ENCODE measurements at places on chromosomes 5 and 9.
A peak's percentile ranks its signal among the peaks of the same experiment; 100 is the strongest.

DNA sequence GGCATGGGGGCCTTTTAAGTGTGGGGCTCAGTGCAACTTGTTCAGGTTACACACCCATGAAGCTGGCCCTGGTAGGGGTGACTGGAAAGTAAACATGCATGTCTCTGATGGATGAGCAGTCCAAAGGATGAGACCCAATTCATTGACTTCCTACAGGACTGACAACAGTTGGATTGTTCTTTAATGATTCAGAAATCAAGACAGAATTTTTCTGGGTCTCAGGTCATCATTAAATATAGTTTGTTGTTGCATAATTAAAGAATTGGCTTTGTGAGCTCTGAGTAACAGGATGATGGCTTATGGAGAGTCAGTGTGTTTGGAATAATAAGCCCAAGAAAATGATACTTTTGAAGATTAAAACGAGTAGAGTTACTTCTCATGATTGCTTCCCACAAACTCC is 604.2 kb upstream of the CLINT1 start:
- DNase-seq, result no peak

- DNase-seq, result peak; percentile 41
Measured at GRCh38 chr5:34609951-34610441, 46.1 kb upstream of the RAI14 start.

GRCh38 chr9:88750832-88751360 is 215.9 kb downstream of the NXNL2 start:
- DNase-seq, result no peak

- no peak for DNase-seq
Measured at GRCh38 chr5:158951436-158952247, 148.1 kb downstream of the EBF1 start.

DNA sequence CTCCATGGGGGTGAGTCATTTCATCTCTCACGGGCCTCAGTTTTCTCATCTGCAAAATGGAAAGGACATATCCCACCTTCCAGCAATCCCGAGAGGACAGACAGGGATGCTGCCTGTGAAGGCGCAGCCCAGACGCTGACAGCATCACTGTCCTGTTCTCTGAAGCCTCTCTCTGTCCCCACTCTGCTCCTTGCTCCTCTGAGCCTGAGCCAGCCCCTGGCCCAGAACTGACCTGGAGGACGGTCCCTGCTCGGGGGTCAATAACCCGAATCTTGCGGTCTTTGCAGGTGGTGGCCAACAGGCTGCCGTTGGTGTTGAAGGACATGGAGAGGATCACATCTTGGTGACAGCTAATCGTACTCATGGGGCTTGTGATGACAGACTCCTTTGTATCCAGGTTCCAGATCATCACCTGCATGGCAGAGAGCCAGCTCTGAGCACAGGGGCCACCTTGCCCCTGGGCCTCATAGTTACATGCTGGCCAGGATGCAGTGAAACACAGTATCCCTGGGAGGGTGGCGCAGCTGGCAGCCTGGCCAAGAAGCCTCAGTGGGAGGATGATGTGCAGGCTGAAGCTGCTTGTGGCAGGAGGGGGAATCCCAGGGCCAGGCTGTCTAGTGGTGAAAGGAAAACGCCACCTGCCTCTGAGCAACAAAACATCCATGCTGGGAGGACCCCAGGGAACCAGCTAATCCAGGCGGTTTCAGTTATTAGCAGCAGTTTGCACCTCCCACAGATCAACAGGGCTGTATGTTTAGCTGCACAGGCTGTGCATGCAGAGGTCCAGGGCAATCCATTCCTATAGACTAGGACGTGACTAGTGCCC is 14.0 kb upstream of the TRIM14 start:
- no peak for DNase-seq

DNA sequence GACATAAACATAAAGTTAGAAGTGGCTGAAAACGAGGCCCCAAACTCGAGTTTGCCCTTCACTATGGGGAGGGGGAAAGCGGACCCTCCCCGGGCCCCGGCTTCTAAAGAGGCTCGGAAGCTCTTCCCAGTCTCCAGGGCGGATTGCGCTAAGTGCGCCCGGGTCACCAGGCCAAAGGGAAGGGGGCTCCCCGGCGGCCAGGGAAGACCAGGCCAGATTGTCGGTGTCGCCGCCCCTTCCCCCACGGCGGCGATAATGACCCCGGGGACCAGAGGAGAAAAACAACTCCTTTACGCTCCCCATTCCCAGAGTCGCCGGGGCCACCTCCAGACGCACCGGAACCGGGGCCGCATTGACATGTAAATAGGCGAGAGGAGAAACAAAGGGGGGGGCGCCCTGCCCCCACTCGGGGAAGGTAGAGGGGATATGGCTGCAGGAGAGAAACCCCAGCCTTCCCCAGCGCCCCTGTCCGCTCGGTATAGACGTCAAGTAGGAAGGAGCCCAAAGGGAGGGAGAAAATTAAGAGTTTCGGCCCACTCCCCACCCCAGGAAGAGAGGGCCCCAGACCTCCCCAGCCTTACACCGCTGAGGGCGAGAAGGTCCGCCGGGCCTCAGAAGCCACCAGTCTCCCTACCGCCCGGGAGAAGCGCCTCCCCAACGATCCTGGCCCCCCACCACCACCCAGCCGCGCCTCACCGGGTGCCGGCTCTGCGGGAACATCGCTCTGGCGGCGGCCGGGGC is 1.7 kb downstream of the TLE1 start:
- no peak for DNase-seq

DNA sequence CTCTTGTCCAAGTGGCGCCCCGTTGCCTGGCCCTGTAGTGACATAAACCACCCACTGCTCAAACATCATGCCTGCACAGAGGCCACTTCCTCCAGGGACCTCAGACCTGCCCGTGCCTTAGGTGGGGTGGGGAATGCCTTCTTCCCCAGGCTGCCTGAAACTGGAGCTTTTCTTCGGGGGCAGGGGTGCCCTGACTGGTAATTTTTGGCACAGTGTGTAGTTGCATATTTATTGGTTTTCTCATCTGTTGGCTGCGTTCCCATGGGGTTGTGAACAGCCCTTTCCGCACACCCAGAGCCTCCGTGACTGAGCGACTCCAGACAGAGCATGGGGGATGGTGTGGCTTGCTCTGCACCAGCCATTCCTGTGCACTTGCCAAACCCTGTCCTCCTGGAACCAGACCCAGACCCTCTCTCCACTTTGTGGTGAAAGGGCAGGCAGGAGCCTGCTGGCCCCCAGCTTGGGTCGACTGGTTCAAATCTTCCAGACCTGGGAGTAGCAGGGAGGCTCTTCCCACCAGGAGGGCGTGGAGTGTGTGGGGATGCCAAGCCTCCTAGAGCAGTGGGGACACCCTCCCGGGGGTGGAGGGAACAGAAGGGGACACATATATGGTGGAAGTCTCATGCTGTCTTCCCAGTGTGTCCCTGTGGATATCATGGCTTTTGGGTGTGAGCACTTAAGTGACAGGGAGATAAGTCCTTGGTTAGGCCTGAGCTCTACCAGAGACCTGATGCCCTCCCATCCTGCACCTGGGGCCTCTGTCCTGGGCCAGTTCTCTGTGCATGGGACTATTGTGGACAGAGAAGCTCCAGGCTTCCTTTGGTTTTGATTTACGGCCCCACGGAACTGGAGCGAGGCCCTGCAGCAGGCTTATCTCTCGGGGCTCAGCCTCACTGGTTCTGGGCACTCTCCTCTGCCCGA is 39.6 kb downstream of the WNK2 start:
- DNase-seq, result peak; percentile 66

DNA sequence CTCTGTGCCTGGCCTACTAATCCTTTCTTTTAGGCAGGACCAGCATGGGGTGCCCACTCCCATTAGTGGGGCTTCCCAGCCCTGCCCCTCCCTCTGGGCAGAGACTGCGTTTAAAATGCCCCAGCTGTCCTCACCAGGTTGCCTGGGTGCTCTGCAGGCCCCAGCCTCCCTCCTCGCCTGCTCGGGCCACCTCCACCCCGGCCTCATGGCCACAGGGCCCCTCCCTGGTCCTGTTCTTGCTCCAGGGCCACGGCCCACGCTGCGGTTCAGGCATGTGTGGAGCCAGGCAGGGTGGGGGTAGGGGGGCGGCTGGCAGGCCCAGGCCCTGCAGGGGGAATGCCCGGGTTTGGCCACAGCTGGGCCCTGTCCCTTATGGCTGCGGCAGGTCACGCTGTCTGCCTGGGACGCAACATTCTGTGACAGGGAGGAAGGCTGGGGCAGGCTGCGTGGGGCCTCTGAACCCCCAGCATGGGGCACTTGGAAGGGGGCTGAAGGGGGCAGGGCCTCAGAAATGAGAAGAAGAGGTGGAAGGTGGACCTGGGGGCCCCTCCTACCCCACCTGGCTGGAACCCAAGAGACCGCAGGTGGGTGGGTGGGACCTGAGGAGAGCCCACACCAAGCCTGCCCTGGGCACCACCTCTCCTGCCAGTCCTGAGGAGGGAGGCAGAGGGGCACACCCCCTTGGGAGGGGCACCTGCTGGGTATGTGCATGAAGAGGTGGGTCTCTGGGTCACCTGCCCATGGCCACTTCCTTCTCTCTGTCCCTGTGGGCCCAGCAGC is at the start of gene LCN12:
LCN12 (plus strand) TSS at position 733 of the 780 bp plus-strand sequence. CDS start 55 bp downstream, outside the sequence.
- DNase-seq, result no peak

DNA sequence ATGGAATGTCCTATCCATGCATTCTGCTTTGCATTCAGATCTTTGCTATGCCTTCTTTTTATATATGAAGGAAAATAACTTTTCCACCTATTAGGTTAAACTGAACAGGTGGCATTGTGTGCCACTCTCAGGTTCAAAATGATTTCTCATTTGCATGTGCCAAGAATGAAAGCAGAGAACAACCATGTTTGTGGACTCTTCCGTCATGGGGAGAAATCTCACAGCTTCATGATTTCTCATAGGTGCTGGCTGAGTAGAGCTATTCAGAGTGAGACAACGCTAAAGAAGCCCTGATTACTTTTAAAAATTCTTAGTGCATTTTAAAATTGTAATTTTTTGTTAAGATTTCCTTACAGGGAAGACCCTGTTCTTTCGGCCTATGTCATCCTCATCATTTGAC is 472.1 kb downstream of the RASEF start:
- DNase-seq, result no peak

GRCh38 chr5:143968071-143968878 is 156.3 kb downstream of the HMHB1 start:
- peak; percentile 52 for DNase-seq

GRCh38 chr5:81533629-81534405 is 139.9 kb upstream of the ACOT12 start:
- DNase-seq, result no peak

GRCh38 chr9:127776195-127776923 is 2.1 kb downstream of the SH2D3C start:
- no peak for DNase-seq

DNA sequence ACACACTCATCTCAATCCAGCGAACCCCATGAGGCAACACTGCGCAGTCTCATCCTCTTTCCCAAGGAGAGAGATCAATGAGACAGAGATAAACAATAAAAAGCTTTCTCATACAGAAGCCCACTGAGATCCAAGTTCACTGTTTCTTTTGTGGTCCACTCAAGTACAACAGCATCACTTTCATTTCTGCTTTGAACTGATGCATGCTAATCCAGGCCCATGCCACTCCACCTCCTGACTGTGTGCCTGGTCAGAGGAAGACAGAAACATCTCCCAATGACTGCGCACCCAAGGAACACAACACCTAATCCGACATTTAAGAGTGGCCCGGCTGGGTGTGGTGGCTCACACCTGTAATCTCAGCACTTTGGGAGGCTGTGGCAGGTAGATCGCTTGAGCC is 104.0 kb downstream of the SERINC5 start:
- DNase-seq, result no peak

- DNase-seq, result no peak
Measured at GRCh38 chr9:120688758-120689157, 25.5 kb downstream of the MEGF9 start.

GRCh38 chr9:81819859-81820546 is 108.2 kb upstream of the SPATA31D4 start:
- DNase-seq, result no peak

DNA sequence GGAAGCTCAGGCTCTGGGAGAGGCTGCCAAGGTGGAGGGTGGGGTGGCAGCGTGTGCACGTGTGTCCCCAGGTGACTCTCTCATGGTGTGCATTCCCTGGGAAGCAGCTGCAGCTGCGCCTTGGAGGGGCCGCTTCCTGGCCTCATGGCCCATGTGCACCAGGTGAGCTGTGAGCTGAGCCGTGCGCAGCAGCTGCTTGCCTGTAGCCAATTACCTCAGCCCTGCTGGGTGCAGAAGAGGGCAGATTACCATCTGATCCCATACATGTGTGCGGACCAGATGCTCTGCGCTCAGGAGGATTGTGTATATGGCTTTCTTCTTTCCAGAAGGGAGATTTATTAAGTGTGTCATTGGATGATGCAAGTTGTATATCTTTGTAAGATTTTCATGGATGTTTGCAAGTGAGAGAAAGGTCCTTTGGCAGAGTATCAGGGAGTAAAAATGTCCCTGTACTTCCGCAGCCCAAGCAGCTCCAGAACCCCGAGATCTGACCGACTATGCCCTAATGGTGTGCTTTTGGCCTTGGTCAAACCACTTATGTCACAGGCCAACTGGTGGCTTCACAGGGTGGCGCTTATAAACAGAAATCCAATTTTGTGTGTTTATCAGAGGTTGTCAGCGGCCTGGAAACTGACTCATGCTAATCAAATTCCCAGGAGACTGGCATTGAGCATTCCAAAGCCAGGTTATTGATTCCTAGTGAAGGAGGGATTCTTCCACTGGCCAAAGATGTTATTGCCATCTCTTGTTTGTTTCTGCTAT is 229.3 kb downstream of the GOLPH3 start:
- no peak for DNase-seq

GRCh38 chr9:86960938-86961337 is 13.6 kb upstream of the GAS1 start:
- DNase-seq, result no peak

DNA sequence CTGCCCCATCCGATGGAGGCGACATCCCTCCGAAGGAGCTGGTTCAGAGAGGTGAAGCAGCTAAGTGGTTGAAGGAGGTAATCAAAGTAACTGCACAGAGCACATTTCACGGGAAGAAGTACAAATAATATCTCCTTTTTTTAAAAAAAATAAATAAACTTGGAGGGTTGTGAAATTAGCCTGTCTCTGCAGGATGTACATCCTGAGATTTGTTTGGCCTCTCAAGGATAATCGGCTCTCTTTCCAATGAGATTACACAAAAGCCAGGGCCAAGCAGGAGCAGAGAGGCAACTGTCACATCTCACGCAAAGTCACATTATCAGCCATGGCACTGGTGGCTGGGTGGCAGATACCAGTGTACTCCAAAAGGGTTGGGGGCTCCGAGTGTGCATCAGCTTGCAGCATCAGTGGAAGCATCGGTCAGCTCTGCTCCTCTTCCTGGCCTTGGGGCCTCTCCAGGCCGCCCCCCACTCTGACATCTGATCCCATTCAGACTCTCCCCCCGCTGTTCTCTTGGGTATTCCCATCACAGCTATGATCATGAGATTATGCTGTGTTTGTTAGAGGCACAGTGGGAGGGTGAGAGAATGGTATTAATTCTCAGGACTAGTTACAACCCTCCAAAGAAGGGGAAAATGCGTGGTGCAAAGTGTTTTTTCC is 109.9 kb downstream of the UGCG start:
- no peak for DNase-seq

DNA sequence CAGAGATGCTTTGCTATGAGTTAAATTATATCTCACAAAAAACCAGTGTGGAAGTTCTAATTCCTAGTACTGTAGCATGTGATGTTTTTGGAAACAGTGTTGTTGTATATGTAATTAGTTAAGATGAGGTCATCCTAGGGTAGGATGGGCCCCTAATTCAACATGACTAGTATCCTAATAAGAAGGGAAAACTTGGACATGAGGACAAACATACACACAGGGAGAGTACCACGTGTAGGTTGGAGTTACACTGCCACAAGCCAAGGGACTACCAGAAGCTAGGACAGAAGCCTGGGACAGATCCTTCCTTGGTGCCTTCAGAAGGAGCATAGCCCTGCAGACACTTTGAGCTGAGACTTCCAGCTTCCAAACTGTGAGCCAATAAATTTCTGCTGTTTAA is 234.2 kb downstream of the MCTP1 start:
- no peak for DNase-seq
